GDM1 (cell line): ENCODE measurements at places on chromosomes 5 and 9.

- DNase-seq: no peak
Measured at GRCh38 chr5:68450245-68450852, 234.8 kb downstream of the PIK3R1 start.

DNA sequence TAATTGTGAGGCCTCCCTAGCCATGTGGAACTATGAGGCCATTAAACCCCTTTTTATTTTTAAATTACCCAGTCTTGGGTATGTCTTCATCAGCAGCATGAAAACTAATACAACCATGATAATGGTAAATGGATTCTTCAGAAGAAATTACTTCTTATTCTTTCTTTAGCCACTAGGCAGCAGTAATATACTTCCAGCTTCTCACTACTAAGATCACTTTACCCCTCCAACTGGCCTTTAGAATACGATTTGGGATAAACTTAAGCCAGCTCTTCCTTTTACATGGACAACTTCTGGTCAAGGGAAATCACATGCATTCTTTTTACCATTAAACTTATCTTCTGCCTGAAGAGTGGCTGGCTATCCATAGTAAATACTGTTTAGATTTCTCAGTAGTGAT, 355.4 kb downstream of the MAN2A1 start:
- DNase-seq: no peak

- no peak for DNase-seq
Measured at GRCh38 chr5:72624641-72625236, 117.5 kb upstream of the ZNF366 start.

DNA sequence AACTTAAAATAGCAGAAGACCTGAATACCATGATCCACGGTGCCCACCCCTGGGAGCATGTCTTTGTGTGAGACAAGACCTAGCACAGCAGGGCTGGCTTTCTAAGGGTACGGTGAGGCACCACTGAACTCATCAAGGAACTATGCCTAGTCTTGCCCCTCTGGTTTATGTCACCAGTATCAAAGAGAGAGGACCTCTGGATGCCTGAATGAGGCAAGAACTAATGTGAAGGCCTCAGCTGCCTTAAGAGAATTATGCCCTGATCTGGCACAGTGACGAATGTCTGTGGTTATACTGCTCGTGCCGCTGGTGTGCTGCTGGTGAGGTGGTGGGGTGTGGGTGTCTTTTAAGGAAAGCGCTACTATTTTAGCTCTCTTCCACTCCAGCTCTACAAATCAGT, 23.0 kb downstream of the NREP start:
- no peak for DNase-seq

- DNase-seq: no peak
Measured at GRCh38 chr9:6834306-6834705, 76.5 kb downstream of the KDM4C start.

GRCh38 chr5:172182291-172182690, 5.7 kb downstream of the STK10 start:
- DNase-seq: no peak

- no peak for DNase-seq
Measured at GRCh38 chr5:178577376-178577839, 12.8 kb downstream of the COL23A1 start.

- no peak for DNase-seq
Measured at GRCh38 chr5:59487068-59487686, 406.3 kb downstream of the PDE4D start.

GRCh38 chr9:116366241-116366640, 212.7 kb downstream of the PAPPA start:
- no peak for DNase-seq

- no peak for DNase-seq
Measured at GRCh38 chr5:157157293-157157891, 8.7 kb downstream of the GARIN3 start.

DNA sequence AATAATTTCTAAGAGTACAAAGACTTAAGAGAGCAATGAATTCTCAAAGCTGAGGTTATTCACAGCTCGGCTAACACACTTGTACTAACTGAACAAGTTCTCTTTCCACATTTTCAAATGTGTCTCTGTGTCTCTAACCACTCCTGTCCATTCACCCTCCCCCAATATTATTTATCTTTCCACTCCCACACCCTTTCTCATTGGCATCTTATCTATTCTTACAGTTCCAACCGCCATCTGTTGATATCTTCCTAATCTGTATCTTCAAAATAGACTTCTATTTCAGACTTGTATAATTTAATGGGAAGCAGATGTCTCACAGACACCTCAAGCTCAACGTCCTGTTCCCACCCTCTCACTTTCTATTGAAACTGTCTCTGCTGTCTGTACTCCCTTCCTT, 205.9 kb downstream of the ANXA1 start:
- no peak for DNase-seq

DNA sequence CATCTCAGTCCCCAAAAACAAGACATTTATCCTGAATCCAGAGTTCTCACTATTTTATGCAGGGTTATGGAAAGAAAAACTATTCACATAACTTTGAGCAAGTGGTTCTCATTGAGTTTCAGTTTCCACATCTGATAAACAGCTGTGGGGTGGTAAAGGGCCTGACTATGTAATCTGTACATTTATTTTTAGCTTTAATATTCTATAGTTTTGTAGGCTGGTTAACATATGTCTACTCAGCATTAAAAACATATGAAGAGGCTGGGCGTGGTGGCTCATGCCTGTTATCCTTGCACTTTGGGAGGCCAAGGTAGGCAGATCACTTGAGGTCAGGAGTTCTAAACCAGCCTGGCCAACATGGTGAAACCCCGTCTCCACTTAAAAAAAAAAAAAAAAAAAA, 301.5 kb upstream of the CCNG1 start:
- DNase-seq: no peak

DNA sequence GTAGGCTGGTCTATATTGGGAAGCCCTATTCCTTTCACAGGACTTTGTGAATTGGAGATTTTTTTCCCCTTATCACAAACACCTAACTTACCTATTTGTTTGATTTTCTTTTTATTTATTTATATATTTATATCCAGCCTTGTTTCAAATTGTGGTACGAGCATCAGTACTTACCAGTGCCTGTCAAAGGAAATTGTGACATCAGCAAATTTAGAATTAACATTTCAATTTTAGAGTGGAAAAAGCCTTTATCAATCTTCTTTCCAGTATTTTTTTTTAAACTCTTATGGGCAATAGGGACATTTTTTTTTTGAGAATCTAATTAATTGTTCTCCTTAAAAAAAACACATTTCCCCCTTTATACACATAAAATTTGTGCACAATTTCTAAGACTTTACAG, 790.2 kb downstream of the PRELID2 start:
- DNase-seq: no peak

- DNase-seq: no peak
Measured at GRCh38 chr9:2639786-2640185, 18.2 kb downstream of the VLDLR start.

GRCh38 chr5:124034083-124034700, 522.2 kb downstream of the CSNK1G3 start:
- DNase-seq: no peak

DNA sequence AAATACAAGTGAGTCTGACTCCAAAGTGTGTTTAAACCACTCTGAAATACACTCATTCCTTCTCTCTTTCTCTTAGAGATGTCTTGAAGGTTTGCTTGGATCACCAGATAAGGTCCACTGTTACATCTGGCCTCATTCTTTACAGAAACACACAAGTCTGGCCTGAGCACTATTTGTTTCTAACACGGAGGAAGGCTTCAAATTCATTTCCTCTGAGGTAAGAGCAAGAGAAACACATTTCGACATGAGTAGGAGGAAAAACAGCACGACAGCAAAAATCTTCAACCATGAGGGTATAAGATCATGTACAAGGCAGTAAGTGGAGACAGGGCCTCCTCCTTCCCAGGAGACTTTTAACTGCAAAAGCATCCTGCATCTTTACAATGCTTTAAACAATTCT, 8.0 kb downstream of the SIL1 start:
- no peak for DNase-seq

- no peak for DNase-seq
Measured at GRCh38 chr9:80305136-80305535, 733.4 kb downstream of the TLE4 start.

DNA sequence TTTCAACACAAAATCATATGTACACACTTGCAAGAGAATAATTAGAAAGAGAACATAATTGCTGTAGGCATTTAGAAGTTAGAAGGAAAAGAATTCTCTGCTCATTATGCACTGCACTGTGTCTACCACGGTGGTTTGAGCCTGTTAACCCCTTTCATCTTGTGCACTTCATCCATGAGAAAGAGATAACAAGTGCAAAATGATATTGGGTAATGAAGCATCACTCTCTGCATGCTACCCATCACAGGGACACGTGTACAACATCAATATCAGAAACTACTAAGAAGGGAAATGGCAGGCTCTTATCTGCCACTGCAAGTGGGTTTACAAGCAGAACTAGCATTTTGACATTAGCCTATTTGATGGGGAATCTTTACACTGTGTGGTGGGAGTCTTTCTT, 202.6 kb downstream of the CDH12 start:
- no peak for DNase-seq

- DNase-seq: no peak
Measured at GRCh38 chr9:114655689-114656088, 1.9 kb downstream of the TEX53 start.

DNA sequence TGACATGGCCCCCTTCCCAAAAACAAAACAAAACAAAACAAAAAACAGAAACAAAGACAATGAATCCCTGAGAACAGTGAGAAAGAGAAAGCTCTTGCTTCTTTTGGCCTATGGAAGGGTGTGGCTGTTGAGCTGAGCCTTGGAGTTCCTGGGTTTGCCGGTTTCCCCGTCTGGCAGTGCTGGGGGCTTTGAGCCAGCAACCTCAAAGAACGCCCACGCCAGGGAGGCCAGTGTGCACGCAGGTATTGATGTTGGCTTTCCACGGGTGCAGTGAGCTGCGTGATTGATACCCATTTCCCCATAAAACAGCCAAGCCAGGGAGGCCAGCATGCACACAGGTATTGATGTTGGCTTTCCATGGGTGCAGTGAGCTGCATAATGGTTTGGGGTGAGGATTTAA, 8.3 kb upstream of the LCN1 start:
- DNase-seq: no peak

- DNase-seq: no peak
Measured at GRCh38 chr5:124592891-124593290, 153.5 kb downstream of the ZNF608 start.

- no peak for DNase-seq
Measured at GRCh38 chr5:107806705-107807104, 136.0 kb upstream of the EFNA5 start.

DNA sequence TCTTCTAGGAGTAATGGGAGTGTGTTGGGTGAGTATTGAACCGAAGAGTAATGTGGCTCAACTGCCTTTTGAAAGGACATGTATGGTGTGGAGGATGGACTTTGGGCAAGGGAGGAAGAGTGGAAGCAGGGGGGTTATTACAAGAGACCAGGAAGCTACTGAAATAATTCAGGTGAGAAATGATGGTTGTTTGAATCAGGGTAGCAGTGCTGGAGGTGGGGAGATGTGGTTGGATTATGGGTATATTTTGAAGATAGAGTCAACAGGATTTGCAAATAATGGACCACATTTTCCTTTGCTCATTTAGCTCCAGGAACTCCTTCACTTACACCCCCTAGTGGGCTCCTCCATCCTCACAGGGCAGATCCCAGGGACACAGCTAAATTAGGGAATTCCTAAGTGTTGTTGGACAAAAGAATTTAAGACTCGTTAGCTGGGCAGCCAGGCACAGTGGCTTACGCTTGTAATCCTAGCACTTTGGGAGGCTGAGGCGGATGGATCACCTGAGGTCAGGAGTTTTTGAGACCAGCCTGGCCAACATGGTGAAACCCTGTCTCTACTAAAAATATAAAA, 1.2 kb upstream of the SLC4A9 start:
- no peak for DNase-seq

- no peak for DNase-seq
Measured at GRCh38 chr5:173790177-173790719, 97.9 kb upstream of the CPEB4 start.

- DNase-seq: no peak
Measured at GRCh38 chr5:80659106-80659505, 4.3 kb upstream of the DHFR start.

- no peak for DNase-seq
Measured at GRCh38 chr9:129109952-129110739, 447 bp downstream of the CRAT start.

- DNase-seq: no peak
Measured at GRCh38 chr9:115071176-115071575, 46.8 kb downstream of the TNC start.

DNA sequence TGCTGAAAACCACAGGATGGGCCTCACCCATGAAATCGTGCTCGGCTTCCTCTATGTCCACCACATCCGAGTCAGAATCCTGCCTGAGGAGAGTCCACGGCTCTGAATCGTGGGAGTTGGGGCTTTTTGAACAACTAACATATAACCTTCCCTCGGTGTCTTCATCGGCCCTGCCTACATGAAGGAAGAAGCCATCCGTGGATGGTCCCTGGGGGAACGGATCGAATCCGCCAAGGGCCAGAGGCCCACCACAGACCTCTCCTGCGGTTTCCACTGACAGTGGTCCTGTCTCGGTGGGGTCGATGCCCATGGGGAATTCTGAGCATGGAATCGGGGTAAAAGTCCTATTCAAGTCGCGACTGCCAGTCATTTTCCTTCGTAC, 85.0 kb downstream of the CAMSAP1 start:
- no peak for DNase-seq

DNA sequence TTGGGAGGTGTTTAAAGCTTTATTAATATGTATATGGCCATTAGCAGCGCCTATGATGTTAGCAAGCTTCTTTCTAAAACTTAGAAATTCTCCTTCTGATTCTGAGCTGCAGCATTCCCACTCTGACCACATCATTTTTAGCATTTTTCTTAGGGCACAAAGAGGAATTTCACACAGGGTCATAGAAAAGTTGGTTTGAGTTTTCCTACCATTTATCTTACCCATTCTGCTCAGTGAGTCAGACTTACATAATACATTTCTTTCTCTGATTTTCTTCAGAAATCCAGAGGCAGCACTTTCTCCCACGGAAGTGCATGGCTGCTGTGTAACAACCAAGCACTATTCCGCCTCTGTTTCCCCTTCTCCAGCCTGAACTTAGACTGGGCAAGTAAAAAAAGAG, 246.6 kb downstream of the ARL15 start:
- DNase-seq: no peak

DNA sequence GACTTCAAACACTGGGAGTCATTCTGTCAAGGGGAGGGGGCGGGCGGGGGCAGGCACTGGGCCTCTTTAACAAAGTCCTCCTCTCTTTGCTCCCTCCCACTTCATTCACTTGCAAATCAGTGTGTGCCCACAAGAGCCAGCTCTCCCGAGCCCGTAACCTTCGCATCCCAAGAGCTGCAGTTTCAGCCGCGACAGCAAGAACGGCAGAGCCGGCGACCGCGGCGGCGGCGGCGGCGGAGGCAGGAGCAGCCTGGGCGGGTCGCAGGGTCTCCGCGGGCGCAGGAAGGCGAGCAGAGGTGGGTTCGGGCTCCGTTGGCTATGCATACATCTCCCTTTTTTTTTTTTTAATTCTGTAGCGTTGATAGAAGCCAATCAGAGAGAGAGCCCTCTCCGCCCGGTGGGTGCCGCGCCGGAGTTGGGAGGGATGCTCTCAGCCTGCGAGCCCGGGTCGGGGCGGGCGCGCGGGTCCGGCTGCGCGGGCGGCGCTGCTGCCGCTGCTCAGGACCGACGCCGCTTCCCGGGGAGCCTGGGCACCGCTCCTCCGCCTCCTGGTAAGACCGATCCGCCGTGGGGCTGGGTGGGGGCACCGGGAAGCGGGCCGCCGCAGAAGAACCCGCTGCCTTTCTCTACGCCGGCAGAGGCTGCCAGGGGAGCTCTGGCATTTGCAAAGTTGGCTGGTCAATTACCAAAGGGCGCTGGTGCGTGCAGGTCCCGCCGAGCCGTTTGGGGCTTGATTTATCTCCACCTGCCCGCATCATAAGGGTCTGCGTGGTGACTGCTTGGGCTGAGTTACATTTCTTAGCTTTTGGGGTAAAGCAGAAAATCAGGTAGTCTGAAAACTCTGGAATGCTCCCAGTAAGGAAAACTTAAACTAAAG, at the start of gene CDH6:
CDH6 (plus strand) TSS at position 96 of the 877 bp plus-strand sequence. CDS start 73,788 bp downstream, outside the sequence.
- no peak for DNase-seq
